Nephron progenitor cell (in vitro differentiated cells): ENCODE measurements at places on chromosomes 2 and 18.
A peak's percentile ranks its signal among the peaks of the same experiment; 100 is the strongest.

- DNase-seq, result no peak
Measured at GRCh38 chr2:20473128-20473527, 26.3 kb downstream of the RHOB start.

GRCh38 chr2:204274991-204275390, 270.3 kb upstream of the PARD3B start:
- no peak for DNase-seq

DNA sequence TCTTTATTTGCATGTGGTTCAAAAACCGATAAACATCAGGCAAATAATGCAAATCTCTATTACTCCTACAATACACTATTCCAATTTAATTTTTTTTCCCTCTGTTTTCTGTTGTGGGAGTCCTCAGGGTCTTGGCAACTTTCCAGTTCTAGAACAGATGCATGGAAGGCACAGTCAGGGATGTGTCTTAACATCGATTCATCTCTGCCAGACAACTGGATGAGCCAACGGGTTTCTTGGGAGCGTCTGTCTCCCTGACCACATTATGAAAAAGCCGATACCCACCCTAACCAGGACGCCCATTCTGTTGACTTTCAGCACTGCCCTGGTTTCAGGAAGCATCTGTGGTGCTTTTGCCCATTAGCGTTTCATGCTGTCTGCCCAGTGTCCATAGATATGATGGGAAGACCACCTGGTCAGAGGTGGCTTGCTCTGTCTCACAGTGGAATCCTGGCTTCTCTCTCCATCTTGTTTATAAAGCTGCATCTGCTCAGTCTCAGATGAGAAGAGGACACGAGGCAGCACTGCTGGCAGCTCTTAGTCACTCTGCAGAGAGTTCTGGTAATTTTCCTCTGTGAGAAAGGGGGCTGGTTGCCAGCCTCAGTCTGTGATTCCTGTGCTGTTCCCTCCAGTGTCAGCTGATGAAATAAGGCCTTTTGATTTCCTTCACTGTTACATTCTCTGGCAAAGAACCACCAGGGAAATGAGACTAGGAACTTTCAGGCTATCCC, 57.9 kb upstream of the KCNE4 start:
- no peak for DNase-seq

DNA sequence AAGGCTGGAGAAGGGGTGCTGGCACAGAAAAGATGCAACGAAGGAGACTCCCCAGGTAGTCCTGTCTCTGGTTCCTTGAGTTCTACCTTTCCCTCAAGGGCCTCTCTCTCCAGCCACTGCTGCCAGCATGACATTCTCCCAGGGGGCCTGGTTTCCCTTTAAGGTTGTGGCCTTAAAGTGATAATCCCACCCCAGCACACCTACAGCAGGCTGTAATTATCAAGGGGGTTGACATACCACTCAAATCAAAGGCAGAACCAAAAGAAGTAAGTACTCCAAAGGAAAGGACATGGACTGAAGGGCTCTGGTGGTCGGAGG, 127.4 kb upstream of the MSH6 start:
- DNase-seq, result no peak

DNA sequence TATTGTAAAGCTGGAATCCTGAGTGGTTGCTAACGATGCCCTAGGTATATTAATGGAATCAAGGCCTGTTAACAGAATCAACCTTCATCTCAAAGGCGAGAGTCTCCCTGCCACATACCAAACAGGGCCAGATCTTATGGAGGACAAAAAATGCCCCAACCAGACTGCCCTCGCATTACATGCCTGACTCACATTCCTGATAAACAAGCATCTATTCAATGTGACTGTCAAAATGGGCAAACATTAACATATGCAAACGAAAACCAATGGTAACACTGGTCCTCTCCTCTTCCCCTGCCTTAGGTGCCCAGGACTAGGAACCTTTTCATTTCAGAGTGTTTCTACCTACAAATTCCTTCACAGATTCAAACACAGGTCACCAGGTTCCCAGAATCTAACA, 83.4 kb downstream of the COL6A3 start:
- no peak for DNase-seq

DNA sequence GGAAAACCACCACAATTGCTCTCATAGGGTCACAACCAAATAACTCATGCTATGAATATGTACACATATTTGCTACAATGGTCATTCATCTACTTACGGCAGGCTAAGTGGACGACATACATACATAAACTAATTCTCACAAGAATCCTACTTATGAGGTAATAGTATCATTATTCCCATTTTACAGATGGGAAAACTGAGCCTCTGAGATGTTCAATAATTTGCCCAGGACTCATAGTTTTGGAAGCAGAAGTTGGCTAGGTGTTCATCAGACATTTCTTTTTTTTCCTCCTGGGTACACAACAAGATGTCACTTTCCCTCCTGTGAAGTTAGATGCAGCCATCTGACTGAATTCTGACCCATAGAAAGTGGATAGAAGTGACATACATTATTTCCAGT, 89.0 kb upstream of the PKDCC start:
- no peak for DNase-seq

DNA sequence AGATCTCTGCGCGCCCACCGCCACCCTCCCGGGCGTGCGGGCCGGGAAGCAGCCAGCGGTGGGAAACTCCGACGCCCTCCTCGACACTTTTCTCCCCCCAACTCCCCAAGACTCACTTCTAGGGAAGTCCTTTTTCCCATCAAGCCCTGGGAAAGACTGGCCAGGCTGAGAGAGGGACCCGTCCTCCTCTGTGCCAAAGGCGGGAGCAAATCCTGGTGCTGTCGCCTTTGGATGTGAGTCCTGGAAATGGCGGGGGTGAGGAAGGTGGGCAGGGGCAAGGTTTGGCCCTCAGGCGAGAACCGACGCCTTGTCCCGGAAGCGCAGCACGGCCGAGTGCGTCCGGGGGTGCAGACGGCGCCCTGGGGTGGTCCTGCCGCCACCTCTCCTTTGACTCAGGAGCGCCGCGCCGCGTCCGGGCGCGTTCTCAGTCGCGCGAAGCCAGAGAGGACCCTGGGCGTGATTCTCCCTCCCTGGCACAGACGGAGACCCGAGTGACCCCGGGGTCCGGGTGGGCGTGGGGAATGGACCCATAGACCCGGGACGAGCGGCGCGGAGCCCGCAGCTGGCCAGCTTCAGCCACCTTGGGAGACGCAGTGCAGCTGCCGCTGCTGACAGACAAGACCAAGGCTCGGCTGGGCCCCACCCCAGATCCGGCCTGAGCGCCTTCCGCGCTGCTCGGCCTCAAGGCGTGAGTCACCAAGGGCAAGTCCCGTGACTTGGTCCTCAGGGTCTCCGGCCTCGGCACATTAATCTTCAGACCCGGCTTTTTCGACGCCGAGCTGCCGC, 3.5 kb upstream of the LBX2 start:
- peak; percentile 64 for DNase-seq

DNA sequence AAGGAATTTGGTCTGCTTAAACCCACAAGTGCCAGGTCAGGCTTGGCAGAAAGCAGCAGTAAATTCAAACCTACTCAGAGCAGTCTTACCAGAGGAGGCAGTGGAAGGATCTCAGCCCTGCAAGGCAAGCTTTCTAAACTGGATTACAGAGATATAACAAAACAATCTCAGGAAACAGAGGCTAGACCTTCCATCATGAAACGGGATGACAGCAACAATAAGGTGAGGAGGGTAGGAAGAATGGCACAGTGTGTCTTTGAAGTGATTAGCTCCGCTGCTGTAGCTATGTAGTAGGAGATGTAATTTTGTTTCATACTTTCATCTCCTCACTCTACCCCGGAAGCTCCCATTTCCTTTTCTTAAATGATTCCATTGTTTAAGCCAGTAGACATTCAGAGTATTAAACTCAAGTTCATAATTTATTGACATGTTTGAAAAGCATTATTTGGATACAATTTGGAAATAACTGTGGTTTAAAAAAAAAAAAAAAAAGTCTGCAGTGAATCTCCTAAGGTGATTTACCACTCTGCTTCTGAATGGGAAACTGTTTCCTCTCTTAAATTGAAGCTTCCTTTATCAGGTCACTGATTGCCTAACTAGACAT, 29.4 kb upstream of the DYSF start:
- DNase-seq, result no peak

DNA sequence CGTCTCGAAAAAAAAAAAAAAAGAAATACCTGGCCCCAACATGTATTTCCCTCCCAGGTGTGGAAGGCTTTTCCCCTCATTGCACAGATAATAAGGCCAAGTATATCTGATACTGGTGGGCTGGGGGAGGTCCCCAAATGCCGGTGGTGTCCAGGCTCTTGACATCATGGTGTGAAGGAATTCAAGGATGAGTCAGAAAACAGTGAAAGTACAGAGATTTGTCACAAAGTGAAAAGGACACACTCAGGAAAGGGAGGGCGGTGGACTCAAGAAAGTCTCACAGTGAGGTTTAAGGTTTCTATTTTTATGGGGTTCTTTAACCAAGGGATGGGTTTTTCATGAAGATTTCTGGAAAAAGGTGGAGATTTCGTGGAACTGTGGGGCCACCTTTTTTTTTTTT, 37.8 kb upstream of the FZD5 start:
- DNase-seq, result no peak

DNA sequence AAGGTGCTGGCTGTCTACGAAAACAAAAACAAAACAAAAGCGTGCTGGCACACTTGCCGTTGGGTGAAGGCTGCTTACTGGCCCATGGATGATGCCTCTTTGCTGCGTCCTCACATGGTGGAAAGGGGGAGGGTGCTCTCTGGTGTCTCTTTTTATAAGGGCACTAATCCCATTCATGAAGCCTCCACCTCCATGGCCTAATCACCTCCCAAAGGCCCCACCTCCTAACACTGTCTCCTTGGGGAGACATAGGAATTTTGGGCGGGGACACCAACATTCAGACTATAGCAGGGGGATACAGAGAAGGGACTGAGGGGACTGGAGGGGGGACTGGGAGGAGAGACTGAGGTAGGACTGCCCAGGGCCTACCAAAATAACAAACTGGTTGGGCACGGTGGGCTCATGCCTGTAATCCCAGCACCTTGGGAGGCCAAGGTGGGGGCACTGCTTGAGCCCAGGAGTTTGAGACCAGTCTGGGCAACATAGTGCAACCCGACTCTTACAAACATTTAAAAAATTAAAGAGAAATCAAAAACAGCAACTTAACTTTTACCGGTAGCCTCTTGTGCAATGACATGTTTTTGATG, 14.5 kb downstream of the PTMA start:
- no peak for DNase-seq

- DNase-seq, result no peak
Measured at GRCh38 chr18:7974200-7974874, 407.2 kb downstream of the PTPRM start.

DNA sequence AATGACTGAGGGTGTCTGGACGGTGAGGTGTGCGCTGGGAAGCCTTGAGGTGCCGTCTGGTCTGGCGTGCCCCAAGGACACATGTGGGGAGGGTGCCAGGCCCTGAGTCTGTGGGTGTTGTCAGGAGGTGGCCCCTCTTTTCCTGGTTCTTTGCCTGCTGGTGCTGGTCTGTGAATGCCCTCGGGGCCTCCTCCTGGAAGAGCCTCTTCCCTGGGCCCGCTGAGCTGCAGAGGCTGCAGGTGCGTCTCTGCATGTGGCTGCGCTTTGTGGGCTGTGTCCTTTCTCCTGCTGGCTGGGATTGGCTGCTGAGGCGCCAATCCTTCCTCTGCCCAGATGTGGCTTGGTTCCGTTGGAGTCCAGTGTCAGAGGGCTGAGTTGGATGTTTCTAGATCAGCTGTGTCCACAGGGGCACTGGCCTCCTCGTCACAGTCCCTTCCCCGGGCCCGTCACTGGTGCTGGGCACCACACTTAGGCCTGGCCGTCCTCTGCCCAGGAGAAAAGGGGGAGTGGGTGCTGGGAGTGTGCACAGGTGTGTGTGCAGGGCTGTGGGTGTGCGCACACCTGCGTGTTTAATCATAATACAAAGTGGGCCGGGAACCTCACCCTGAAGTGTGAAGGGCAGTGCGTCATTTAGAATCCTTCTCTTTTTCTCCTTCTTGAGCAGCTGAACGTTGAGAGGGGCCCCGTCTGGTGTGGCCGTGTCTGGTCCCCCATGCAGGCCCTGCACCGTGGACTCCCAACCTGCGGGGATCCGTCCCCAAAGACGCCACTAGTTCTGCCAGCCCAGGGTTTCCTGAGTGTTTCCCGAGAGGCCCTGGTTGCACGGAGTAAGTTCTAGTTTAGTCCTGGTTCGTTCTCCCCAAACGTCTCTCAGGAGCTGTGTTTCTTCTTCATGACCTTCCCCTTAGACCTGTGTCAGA, 35.5 kb downstream of the RTP5 start:
- DNase-seq, result no peak

GRCh38 chr18:44474067-44474411, 206.6 kb upstream of the SETBP1 start:
- DNase-seq, result no peak

DNA sequence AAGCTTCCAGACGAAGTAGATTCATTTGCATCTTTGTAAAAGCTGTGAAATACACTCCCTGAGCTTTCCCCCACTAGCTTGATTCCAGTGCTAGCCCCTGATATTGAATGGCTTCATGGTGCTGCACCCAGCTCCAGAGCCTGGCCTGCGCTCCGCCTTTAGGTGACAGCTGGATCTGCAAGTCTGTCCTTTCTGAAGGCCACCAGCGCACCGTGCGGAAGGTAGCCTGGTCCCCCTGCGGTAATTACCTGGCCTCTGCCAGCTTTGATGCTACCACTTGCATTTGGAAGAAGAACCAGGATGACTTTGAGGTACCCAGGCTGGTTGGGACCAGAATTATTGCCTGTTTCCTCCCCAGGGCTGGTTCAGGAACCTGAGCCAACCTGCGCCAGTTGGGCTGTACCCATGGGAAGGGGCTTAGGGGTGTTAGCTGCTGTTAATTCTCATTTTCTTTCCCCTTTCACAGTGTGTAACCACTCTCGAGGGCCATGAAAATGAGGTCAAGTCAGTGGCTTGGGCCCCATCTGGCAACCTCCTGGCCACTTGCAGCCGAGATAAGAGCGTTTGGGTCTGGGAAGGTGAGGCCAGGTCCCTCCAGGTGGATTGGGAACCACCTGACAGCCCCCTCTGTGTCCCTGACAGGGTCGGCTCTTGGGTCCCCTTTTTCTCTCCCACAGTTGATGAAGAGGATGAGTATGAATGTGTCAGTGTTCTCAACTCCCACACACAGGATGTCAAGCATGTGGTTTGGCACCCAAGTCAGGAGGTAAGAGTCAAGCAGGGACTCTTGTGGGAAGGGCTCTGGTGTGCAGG, 1.3 kb downstream of the CIAO1 start:
- peak; percentile 49 for DNase-seq

- DNase-seq, result no peak
Measured at GRCh38 chr2:85853499-85854165, 35.2 kb downstream of the ST3GAL5 start.

DNA sequence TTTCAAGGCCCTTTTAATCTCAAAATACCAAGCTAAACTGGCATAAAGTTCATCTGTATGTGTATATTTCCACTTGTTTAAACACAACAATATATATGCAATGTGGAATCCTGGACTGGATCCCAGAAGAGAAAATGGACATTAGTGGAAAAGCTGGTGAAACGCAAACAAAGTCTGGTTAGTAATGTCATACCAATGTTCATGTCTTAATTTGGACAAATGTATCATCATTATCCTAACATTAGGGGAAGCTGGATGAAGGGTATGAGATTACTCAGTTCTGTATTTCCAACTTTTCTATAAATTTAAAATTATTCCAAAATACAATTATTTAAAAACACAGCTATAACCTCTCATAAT, 3.8 kb downstream of the SP3 start:
- no peak for DNase-seq
